ENCODE measurements at places on chromosomes 5 and 9.

GRCh38 chr5:11564706-11565105, 339.5 kb downstream of the CTNND2 start:
- no peak for DNase-seq

GRCh38 chr9:132197315-132197714, 35.5 kb downstream of the NTNG2 start:
- no peak for DNase-seq

- DNase-seq = no peak
Measured at GRCh38 chr5:120509053-120509452, 45.0 kb downstream of the PRR16 start.

- DNase-seq = no peak
Measured at GRCh38 chr5:39779831-39780230, 355.1 kb upstream of the DAB2 start.

- DNase-seq = no peak
Measured at GRCh38 chr9:94157050-94157801, 73.0 kb downstream of the PTPDC1 start.

DNA sequence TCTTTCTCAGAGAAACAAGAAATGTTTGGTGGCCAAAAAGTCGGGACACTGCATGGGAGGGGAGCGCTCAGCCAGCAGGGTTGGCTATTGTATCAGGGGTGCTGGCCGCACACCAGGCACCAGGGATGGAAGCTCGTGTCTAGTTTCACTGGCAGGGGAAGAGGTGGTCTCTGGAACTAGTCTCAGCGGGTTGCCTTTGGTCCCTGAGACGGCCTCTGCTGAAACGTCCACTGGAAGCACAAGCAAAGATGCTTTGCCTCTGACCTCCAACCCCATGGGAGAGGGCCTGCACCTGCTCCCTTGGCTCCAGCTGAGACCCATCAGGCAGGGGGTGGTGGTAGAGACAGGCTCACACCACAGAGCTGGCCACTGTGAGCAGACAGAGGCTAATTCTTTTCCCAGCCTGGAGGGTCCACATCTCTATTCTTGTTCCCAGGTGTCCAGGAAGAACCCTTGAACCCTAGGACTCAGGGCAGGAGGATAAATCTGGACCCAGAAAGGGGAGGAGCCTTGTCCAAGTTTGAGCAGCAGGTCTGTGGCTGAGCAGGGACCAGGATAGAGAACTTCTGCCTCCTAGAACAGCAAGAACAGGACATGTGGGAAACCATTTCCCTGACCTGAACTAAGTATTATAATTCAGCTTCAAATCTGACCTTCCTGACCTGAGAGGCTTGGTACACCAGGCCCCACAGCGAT, 102.6 kb downstream of the RGS3 start:
- no peak for DNase-seq

- DNase-seq = no peak
Measured at GRCh38 chr9:80560976-80561375, 989.2 kb downstream of the TLE4 start.

- no peak for DNase-seq
Measured at GRCh38 chr9:124852121-124852828, 985 bp upstream of the WDR38 start.

DNA sequence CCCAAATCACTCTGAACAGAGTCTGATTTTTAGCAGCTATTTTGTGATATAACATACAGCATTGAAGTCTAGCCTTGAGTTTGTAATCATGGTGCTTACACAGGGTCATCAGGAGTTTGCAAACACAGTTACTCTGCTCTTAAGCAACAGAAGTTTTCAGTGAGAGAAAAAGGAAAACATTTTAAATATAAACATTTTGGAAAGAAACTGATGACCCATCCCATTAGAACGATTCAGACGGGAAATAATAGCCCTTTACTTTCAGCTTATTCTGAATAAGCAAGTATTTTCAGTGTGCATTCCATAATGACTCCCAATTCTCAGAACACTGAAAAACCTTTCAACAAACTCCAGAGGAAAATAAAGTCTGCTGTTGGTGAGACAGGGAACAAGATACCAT, 46.7 kb upstream of the TMC1 start:
- DNase-seq = no peak

GRCh38 chr5:66828548-66829357, 232.6 kb downstream of the MAST4 start:
- peak; percentile 16 for DNase-seq

DNA sequence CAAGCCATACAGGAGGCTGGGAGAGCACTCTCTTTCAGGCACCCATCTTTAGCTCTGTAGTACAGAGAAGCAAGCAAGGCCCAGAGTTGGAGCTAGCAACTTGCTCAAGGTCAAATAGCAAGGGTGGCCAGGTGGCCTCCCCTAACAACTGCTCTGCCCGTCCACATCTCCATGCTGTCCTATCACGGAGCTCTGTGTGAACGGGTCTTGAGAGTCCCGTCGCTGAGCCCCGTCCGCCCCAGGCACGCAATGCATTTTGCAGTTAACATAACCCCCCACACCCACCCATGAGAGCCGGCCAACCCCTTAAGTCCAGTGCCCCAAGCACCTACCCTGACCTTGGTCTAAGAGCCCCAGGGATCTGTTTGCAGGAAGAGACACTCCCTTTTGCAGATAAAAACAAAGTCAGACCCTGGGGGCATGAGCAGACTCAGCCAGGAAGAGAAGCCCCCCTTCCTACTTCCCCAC, 1.5 kb downstream of the RNF44 start:
- no peak for DNase-seq

- no peak for DNase-seq
Measured at GRCh38 chr9:88536023-88536324, 996 bp downstream of the NXNL2 start.
